Stimulated activated CD4-positive, alpha-beta T cell treated with anti-CD3 and anti-CD28 coated beads, TNF-alpha, amount 100 ng/mL, for 4 hours (primary cell): ENCODE measurements at places on chromosomes 7 and 10.

DNA sequence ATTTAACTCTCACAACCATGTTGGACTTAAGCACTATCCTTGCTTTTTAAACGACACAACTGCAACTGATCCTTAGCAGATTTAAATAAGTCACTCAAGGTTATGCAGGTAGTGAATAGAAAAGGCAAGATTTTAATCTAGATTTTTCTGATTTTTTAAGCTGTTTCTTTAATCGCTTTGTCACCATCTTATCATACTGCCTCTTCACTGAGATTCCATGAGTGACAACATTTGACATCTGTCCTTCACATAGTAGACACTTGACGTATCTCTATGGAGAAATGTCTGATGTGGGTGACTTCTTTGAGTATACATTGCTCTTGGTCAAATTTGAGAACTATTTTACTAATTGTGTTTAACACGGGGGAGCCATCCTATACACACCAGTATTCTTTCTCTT lies 839.7 kb downstream of the GATA3 start:
- no peak for DNase-seq

- no peak for DNase-seq
Observed at GRCh38 chr7:30091491-30091912, 43.3 kb upstream of the MTURN start.

DNA sequence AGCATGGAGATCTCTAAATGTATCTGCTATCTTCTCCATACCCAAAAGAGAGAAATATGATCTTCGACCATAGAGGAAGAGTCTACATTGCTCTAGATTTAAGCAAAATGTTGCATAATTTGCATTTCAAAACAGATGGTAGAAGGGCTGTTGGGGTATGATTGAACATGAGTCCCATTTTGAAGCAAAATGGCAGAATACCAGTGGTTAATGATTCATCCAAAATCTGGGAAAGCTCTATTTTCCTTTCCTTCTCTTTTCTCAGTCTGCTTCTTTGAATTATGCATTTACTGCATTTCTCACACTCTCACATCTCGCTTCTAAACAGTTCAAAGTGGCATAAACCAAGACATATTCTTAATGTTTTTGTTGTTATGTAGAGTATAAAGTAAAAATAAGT lies 178.5 kb downstream of the MACC1 start:
- DNase-seq = no peak

DNA sequence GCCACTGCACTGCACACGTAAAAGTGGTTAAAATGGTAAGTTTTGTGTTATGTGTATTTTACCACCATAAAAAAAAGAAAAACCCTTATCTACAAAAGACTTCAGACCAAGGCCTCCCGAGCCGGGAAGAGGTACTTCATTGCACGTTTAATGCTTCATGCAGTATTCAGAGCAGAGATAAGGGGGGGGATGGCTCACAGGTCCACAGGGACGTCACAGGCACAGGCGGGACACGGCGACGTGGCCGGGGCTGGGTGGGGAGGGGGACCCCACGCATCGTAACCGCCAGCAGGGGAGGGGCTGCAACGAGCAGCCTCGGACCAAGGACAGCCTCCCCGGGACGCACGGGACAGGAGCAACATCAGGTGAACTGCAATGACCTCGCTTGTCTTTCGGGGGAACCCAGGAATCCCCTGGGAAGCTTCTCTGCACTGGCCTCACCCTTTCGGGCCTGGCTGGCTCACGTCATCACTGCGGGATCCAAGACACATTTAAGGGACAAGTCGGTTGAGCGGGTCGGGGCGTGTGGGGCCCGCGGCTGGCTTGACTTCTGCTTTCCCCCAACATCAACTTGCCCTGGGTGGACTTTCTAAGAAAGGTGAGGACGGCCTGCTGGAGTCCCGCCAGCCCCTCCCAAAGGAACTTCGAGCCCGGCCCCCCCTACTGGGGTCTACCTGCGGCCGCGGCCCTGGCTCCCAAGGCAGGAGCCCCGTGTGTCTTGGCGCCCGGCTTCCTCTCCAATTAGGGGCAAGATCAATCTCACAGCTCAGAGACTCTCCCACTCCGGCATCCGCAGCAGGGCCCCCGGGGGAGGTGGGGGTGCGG lies 29.6 kb upstream of the PDGFA start:
- DNase-seq = no peak

DNA sequence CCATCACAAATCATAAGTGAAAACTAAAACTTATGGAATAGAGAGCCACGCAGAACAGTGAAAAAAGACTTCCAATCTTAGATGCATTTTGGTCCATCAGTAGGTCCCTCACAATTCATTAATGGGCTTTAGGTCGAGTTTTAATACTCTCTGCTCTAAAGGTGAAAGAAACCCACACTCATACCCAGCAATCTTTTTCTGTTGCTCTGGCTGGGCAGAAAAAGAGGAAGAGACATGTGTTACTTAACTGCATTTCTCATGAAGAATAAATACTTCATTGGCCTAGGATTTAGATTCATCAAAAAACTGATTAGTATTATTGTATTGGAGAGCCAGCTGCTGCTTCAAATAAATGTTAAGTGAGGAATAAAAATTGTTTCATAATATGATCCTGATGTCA lies 645.7 kb downstream of the PHTF2 start:
- DNase-seq = no peak

- peak; percentile 42 for DNase-seq
Observed at GRCh38 chr10:70232155-70232858, 922 bp downstream of the PPA1 start.

- DNase-seq = no peak
Observed at GRCh38 chr10:100345570-100346330, 1.3 kb upstream of the SCD start.

DNA sequence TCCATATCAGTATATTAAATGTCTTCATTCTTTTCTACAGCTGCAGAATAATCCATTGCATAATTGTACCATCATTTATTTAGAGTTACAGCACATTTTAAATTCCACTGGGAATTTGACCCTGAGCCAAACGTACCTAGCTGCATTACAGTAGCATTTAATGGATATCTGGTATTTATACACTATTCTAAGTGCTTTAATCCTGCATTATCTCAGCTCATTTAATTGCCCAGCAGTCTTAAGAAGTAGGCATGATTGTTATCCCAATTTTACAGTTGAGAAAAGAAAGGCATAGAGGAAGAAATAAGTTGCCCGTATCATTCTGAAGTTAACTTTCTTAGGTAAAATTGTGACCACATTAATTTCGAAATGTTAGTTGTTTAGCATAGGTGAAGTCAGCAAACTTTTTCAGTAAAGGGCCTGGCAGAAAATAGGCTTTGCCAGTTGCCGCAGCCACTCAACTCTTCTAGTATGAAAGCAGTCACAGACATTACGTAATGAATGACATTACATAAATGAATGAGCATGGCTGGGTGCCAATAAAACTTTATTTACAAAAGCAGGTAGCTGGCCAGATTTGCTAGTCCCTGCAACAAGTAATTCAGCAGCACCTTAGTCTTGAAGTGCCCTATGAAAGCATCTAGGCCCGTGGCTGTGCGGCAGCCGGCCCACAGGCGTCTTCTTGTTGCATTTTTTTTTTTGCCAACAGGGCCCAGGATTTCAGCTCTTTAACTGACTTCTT lies 30.0 kb downstream of the GUSB start:
- no peak for DNase-seq

DNA sequence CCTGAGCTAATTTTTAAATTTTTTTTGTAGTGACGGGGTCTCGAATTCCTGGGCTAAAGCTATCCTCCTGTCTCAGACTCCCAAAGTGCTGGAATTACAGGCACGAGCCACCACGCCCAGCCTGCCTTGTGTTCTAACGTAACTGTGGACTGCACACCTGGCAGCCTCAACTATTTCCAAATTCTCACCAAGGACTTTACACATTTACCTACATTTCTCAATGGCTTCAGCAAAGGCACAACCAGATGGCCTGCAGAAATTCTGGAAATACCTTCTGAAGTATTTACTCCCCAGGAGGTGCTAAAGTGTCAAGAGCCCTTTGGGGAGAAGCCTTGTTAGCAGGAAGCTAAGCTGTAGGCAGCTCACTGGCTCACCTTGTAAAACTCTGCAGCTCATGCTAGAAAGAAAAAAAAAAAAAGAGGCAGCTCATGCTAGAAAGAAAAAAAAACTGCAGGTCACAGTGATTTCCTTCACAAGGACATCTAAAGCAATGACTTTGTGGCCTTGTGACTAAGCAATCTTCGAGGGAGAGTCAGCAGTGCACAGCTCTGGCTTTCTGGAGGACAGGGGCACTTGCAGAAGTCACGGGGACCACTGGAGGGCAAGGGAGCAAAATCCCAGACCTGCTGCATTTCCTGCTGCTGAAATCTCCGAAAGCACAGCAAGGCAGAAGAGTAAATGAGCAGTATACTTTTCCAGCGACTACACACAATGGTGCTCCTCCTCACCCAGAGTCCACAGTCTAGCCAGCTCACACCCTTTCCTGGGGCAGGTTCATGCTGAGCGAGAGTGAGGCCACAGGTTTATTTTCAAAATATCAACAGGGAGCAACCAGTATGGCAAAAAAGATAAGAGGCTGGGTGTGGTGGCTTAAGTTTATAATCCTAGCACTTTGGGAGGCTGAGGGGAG lies 40.4 kb downstream of the BAIAP2L1 start:
- no peak for DNase-seq

DNA sequence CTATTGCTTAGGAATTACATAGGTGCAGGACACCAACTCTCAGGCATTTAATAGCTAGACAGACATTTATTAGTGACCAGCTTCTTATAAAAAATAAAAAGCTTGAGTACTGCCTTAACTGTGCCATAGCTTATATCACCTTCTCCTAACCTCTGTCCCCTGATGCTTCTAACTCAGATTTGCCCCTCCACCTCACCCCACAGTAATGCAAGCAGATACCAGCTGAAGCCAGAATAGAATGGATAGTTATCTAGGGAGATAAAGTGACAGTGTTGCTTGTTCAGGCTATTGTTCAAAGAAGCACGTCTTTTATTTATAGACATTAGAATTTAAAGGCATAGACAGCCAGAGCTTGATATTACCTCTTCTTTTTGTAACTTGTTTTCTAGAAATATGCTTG lies 99.6 kb upstream of the GLCCI1 start:
- DNase-seq = no peak

DNA sequence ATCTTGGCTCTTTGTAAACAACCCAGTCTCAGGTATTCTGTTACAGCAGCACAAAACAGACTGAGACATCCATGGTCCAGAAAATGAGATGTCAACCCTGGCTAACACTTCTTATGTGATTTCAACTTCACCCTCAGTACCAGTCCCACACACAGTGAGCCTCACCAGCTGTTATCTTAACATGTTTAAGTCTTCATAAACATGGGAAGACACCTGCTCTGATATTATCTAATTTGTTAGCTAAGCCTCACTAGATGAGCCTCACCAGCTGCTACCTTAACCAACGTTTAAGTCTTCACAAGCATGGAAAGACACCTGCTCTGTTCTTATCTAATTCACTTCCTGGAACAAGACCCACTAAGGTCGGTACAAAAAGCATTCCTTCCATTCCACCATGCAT lies 130.8 kb downstream of the CALN1 start:
- no peak for DNase-seq

DNA sequence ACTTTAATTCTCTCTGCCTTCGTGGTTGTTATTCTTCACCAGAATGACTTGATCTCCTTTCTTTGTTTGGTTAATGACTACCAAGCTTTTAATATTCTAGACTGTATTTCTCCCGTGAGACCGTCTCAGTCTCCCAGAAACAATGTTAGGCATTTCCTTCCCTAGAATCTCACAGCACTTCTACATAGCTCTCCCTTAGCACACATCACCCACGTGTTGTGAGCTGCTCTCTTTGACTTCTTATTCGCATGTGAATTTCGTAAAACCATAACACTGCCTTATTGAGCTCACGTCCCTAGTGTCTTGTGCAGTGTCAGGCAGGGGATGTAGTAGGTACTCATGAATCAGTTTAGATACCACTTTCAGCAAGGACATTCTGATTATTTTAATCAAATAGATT lies 57.5 kb upstream of the MGAM2 start:
- DNase-seq = no peak

DNA sequence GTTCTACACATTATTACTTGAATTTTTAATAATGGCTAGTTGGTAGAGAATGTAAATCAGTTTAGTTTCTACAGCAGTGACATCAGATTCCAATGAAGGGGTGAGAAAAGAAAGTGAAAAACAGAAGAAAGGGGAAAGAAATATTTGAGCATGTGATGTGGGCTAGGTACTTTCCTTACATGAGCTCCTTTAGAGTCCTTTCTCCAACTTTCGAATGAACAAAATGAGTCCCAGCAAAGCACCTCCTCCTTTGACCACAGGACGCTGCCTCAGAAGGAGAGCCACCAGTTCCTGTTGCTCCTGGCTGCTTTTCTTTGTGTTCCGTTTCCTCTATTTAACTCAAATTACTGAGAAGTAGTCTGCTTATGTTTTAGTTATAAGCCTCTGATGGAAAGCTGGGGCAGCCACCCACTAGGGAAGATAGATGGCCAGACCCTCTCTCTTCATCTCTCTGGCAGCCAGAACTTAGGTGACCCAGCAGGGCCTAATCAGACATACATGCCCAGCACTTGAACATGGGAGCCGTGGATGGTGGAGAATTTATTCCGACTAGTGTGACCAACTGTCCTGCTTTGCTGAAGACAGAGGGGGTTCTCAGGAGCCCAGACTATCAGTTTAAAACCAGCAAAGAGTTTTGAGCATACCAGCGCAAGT lies 82.4 kb upstream of the NME8 start:
- DNase-seq = no peak

DNA sequence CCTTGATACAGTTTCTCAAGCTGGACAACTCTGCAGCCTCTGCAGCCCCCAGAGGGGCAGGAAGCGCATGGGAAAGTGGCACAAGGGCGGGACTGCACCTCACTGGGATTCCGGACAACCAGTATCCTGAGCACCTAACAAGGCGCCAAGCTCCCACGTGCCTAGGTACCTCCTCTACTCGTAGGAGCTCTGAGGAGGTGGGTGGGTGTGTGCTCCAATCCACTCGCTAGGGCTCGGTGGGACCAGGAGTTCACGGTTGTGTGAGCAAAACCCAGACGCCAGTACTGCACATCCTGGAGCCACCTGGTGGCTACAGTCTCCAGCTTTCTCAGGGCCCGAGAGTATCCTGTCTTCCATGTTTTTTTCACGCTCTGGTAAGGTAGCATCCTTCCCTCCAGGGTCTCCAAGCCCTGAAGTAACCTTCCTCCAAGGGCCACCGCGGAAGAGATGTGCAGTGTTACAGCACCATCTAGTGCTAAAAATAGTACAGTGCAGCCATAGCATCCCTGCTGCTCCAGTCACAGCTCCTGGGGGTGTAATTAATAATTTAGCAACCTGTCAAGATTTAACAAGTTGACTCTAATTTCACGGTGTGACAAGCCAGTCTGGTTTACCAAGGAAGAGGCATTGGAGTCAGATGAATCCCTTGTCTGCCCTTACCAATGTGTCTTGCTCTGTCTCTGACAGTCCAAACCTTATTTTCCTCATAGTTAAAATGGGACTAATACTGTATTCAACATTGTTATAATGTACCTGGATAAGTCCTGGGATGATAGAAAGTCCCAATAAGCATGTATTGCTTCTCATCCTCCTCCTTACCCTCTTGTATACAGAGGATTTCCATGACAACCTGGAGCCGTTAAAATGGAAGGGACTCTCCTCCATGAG lies 70.4 kb downstream of the HERPUD2 start:
- no peak for DNase-seq

- no peak for DNase-seq
Observed at GRCh38 chr10:123109466-123109865, 26.3 kb upstream of the HMX3 start.
